Activated naive CD4-positive, alpha-beta T cell (primary cell): ENCODE measurements at places on chromosomes 2 and 18.

- no peak for DNase-seq
These were observed 188.7 kb downstream of the ANKRD44 start for GRCh38 chr2:197121756-197122385.

GRCh38 chr2:42996528-42996927, 204.1 kb upstream of the HAAO start:
- no peak for DNase-seq

DNA sequence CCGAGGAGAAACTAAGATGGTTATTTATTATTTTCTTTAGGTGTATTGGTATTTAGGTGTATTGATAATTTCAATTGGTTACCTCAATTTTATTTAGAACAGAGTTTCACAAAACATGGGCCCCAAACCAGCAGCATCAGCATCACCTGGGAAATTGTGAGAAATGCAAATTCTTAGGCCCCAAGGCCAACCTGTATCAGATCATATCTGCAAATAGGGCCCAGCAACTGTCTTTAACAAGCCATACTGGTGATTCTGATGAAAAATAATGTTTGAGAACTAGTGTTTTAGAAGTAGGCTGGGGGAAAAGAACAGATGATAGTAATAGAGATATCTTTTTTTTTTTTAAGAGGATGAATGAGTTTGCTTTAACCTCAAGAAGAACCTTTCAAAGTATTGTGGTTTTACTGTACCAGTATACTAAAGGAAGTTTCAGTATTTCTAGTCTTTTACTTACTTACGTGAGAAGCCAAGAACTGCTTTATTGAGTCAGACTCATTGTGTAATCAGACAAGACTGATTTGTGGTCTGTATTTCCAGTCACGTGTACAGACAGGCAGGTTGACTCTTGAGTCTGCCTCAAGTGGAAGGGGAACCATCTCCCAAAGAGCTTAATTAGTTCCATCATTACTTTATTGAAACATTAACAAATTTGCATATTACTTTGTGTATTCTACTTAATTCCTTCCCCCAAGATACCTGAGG, 60.4 kb upstream of the GAREM1 start:
- DNase-seq, result no peak

- no peak for DNase-seq
These were observed 388.1 kb upstream of the CHAC2 start for GRCh38 chr2:53379547-53379946.

DNA sequence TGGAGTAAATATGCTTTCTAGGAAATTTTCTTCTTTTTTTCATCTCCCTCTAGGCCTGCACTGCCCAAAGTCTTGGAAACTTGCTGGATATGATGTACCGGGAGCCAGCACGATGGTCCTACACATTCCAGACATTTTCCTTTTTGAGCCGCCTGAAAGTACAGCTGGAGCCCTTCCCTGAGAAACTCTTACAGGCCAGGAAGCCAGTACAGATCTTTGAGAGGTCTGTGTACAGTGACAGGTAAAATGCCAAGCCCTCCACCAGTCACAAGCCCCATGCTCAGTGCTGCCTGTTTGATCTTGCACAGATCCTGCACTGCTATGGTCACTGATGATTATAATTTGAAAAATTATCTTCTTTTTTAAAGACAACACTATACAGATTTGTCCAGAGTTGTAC, 20.0 kb downstream of the DGUOK start:
- DNase-seq, result no peak
